ENCODE measurements at places on chromosomes 16 and 17.
A peak's percentile ranks its signal among the peaks of the same experiment; 100 is the strongest.

DNA sequence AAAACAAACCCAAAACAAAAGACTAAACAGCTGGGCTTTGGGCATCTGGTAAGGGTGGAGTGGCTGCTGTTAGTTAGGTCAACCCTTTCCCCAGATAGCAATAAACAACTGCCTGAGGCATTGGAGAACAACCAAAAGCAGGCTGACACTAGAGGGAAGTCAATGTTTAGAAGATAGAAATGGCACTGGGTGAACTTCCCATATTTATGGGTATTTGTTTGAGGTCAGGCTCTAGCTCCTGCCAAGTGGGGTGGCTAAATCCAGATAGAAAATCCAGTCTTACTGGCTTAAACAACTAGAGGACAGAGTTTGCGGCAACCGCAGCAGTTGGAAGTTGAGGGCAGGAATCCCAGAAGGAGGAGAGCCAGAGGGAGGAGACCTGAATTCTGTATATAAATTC, 79.4 kb downstream of the SDK2 start:
- DNase-seq = no peak

GRCh38 chr17:45168991-45169752, 7.5 kb downstream of the HEXIM2 start:
- DNase-seq = no peak

DNA sequence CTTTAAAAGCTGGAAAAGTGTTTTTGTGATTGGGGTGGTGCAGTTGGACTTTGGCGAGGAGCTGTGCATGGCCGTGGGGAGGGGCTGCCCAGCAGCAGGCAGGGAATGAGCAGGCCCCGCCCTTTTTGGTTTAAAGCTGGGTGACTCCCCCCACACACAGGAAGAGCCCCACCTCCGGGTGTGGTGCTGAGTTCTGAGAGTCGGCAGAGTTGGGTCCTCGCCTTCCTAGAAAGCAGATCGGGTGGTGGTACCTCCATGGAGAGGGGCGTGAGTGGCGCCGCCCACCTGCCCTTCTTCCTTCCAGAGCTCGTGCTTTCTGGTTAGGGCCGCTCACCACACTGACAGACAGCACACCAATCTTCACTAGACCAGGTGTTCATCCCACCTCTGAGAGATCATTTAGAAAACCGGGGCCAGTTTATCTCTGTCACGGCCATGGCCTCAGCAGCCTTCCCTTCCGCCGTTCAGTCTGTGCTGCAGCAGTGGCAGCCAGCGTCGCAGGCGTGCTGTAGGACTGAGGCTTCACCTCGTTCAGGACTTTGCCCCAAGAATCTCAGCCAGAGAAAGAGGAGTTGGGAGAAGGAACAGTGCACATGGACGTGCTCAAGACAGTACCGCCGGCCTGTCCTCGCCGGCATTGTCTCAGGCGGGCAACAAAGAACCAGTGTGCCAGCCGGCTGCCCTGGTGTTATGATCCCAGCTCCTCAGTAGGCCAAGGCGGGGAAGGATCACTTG, 144.0 kb upstream of the CHMP6 start:
- no peak for DNase-seq

- no peak for DNase-seq
These were observed 6.3 kb upstream of the MMP28 start for GRCh38 chr17:35801583-35802224.

- no peak for DNase-seq
These were observed 24.0 kb upstream of the SALL1 start for GRCh38 chr16:51175081-51175480.

DNA sequence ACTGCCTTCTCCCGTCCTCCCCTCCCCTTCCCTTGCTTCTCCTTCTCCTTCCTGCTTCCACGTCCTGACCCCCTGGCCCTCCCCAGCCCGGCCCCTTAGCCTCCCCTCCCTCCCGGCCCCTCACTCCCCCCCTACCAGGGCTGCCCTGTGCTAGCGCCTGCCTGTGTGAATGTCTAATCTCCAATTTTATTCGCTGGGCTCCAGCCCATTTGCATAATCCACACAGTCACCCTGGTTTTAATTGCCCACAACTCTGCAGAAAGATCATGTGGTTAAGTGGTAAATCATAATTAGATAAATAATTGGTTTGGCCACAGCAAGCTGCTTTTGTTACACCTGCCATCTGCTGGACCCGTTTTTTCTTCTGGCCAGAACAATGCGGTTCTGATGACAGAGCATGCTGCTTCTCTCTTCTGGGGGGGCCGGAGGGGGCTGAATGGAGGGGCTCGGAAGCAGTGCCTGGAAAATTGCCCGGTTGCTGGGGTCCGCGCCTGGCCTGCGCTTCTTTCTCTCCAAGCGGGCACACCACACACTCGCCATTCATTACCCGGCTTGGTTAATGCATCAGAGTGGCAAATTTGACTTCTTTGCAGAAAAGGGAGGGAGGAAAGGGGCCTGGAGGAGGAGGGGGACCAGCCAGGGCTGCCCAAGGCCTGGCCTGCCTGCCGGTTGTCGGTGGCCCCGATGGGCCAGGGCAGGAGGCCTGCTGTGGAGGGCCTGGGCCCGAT, 19.5 kb upstream of the GSE1 start:
- no peak for DNase-seq

- no peak for DNase-seq
These were observed 3.4 kb downstream of the RAPGEFL1 start for GRCh38 chr17:40180694-40181093.

- no peak for DNase-seq
These were observed 13.5 kb downstream of the CCL11 start for GRCh38 chr17:34299027-34299426.

GRCh38 chr17:8856869-8857575, 10.5 kb downstream of the PIK3R6 start:
- no peak for DNase-seq

DNA sequence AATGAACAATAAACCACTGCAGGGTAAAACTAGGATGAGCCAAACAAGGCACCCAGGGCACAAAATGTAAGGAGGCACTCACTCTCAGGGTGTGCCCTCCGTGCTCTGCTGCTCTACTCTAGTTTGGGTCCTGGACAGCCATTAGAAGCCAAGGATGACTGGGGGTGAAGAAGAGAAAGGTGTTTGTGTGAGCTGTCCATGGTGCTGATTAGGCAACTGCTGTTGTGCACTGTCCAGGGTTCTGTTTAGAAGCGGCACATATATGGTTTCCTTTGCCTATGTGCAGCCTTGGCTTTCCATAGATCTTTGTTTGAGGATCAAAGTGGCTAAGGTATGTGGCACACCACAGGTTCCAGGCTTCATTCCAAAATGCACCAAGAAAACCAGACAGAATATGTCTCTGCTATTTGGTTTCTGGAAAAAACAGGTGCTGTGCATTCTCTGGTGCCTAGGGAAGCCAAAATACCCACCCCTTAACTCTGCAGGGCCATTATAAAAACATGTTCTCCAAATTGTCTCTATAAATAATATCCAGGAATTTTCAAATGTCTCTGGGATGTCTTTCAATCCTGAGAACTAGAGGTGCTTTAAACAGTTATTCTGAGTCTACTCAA, 123.5 kb downstream of the CBLN1 start:
- peak; percentile 19 for DNase-seq

GRCh38 chr16:50248845-50249244, 17.5 kb upstream of the ADCY7 start:
- DNase-seq = no peak

DNA sequence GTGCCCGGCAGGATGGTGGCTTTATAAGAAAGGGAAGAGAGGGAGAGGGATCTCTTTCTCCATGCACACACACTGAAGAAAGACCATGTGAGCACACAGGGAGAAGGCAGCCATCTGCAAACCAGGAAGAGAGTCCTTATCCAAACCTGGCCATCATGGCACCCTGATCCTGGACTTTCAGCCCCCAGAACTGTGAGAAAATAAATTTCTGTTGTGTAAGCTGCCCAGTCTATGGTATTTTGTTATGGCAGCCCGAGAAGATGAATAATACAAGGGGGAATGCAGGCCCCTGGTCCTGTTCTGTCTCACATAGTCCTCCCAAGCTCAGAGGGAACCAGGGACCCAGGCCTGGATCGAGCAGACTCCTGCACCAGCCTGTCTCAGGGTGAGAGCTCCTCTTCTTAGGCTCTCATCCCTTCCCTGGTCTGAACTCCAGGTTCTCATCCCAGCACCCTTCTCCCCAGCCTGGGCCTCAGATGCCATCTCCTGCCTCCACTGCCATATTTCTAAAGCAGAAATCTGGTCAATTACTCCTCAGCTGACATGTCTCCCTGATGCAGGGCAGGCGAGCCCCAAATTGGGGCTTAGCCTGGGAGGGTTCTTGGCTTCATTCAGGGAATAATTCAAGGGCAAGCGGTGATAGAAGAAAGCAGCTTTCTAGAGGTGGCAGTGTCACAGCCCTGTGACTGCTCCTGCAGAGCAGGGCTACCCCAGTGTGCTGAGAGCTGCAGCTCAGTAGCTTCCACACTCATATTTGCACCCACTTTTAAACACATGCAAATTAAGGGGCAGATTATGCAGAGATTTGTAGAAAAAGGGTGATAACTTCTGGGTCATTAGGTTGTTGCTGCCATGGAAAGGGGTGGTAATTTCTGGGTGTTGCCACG, 28.8 kb downstream of the IGFBP4 start:
- no peak for DNase-seq

GRCh38 chr16:6032438-6032837, 934.8 kb upstream of the EEF2KMT start:
- no peak for DNase-seq

DNA sequence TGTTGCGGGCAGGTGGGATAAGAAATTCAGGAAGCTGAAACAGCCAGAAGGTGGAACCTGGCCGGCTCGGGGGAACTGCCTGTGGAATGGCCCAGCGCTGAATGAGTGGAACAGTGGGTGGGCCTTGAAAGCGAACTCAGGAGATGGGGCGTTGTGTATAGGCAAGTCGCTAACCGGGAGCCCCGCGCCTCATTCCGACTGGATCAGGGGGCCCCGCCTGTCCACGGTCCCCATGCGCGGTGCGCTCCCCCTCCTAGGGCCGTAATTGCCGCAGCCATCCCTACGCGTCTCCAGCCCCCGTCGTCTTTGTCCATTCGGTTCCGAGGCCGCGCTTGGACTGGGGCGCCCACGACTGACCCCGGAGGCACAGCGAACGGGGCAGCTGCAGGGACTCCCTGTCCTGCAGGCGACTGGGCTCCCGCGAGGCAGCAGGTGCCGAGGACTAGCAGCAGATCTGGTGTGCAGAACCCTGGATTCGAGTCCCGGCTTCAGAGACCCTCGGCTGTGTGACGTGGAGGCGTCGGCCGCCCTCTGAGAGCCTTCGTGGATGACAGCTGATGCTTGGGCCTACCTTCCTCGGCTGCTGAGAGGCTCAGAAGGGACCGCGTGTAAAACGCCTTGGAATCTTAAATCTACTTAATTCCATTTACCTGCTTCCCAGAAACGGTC, 10.9 kb upstream of the CA4 start:
- no peak for DNase-seq

GRCh38 chr16:79253100-79253631, 347.4 kb downstream of the MAF start:
- DNase-seq = no peak

GRCh38 chr17:78986649-78987328, 7.1 kb upstream of the LGALS3BP start:
- no peak for DNase-seq

DNA sequence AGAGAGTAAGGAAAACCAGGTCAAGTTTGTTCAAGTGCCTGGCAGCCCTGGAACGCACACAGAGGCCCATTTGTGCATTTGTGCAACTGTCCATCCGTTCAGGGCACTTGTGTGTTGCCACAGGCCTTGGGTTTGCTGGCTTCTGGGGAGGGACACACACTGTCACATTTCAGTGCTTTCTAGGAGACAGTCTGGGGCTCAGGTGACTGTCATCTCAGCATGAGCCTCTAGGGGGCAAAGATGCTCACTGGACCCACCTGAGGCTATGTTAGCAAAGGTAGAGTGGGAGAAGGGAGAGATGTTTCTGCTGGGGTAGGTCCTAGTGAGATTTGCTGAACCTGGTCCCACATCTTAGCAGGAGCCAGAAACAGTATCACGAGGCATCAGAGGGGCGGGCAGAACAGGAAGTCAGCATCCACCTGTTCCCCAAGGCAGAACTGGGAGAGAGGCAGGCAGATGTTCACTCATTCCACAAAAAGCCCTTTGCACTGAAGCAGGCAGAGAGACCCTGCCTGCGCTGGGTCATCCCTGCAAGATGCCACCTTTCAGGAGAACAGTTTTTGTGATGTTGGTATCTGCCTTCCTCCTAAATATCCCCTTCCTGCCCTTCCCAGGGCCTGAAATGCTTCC, 48.5 kb downstream of the RAI1 start:
- DNase-seq = peak; percentile 82

Data from GM13977 (cell line).